GDM1 (cell line): ENCODE measurements at places on chromosomes 6 and 20.

GRCh38 chr6:81465859-81466258, 286.6 kb downstream of the TENT5A start:
- DNase-seq = no peak

DNA sequence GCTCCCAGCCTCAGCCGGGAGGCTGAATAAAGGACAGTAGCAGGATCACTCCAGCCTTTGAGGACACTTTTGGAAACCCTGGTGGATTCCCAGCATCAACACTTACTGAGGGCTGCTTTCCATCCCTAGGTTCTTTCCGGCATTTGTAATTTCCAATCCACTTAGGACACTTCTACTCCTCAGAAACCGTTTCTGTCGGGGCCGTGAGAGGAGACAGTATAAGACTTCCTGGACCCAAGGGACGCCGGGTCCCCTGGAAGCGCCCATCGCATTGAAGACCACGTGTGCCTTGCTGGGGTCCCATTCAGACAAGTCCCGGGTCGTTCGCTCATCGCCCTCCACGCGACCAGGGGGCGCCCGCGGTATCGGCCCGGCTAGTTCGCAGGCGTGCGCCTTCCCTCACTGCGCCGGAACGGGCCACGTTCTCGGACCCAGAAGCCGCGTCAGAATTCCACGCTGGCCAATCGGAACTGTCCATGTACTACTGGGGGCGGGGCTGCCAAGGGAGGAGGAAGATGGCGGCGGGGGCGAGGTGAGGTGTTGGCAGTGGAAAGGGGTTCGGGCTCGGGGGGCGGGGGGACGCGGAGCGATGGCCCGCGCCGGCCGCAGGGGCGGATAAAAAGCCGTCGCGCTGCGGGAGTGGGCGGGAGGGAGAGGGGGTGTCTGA, at the start of gene NUS1:
Gene NUS1 (plus strand): TSS at position 479 of the 667 bp plus-strand sequence. CDS start 202 bp downstream, outside the sequence.
- peak; percentile 95 for DNase-seq

DNA sequence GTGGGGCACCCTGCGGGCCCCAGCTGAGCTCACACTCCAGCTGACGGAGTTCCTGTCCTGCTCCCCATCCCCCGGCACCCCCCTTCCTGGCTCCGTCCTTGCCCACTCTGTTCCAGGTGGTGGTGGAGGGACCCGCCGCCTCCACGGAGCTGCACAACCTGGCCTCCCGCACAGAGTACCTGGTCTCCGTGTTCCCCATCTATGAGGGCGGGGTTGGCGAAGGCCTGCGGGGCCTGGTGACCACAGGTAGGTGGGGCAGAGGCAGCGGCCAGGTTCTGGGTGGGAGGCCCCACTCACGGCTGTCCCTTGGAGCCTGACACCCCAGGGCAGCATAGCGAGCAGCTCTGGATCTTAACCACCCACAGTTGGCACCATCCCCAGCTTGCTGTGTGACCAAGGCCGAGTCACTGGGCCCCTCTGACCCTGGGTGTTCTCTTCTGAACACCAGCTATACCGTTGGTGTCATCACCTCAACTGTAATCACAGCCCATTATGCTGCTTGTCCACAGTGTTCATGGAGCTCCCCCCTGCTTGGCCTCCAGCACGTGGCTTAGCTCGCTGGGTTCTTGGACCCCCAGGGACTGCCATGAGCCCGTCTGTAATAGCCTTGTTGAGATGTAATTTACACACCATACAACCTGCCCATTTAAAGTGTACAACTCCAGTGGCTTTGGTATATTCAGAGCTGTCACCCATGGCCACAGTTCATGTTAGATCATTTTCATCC, 17.4 kb downstream of the COL20A1 start:
- no peak for DNase-seq

- DNase-seq = no peak
These were observed 22.6 kb downstream of the BPIFB1 start for GRCh38 chr20:33305589-33306057.

- DNase-seq = no peak
These were observed 53.9 kb downstream of the DHX35 start for GRCh38 chr20:39016041-39016440.

- peak; percentile 68 for DNase-seq
These were observed 8.8 kb upstream of the CD83 start for GRCh38 chr6:14108571-14109410.

GRCh38 chr20:63635431-63636141, 8.7 kb upstream of the GMEB2 start:
- DNase-seq = peak; percentile 67

DNA sequence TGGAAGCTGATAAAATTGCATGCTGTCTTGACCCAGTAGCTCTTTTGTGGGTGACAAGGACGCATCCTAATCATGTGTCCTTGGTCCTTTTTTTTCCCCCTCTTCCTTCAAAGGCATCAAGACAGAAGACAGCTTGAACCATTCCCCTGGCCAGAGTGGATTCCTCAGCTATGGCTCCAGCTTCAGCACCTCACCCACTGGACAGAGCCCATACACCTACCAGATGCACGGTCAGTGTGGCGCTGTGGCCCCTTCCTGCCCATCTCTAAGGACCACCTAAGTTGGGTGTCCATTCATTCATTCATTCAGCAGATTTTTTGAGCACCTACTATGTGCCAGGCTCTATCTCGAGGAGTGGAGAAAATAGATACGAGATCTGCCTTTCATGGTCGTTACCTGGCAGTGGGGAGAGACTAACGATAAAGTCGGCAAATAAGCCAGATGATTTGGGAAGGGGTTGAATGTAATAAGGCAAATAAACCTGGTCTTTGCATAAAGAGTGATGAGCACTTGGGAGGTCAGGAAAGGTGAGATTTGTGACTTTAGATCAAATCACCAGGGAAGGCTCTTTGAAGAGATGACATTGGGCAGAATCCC, 121.5 kb downstream of the EYA2 start:
- DNase-seq = no peak

GRCh38 chr6:136761227-136761922, 30.9 kb downstream of the MAP3K5 start:
- no peak for DNase-seq

DNA sequence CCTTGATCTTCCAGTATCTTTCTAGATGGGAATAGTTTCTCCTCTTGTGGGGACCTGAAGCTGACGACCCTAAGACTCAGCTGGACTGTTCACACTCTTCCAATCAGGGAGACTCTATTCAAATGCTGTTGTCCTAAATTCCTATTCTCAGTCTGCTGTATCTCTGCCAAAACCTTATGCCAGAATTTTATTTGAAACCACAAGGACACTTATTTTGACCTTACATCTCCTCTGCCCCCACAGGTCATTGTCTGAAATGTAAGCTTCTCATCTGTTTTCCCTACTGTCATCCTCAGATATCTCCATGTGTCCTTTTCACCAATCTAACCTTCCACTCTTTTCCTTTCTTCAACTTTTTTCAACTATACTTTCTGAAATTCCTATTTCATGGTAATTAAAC, 289.5 kb upstream of the SGK1 start:
- DNase-seq = no peak

- DNase-seq = no peak
These were observed 299.3 kb upstream of the ZFP64 start for GRCh38 chr20:52490711-52491430.

DNA sequence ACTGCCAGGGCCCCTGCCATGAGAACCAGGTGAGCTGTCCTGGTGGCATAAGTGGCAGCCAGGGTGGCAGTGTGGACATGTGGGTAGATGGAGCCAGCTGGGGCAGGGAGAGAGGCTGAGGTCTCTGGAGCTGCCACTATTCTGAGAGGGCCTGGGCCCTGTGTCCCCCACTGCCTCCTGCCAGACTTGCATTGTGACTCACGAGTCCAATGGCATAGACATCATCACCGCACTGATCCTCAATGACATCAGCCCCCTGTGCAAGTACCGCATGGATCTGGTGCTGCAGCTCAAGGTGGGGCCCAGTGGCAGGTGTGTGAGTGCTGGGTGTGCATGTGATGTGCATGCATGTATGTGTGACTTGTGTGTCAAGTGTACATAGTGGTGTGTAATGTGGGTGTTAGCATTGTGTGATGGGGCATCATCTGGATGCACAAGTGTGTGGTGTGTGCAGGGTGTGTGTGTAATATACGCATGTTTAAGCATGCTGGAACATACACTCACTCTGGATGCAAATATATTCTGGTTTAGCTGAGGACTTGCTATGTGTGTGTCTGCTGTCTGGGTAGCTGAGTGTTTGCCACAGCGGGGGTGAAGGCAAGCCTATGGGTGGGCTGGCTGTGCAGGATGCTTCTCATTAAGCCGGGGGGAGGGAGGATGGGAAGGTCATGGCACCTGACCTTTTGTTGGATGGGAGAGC, 25.1 kb downstream of the UQCC2 start:
- no peak for DNase-seq

DNA sequence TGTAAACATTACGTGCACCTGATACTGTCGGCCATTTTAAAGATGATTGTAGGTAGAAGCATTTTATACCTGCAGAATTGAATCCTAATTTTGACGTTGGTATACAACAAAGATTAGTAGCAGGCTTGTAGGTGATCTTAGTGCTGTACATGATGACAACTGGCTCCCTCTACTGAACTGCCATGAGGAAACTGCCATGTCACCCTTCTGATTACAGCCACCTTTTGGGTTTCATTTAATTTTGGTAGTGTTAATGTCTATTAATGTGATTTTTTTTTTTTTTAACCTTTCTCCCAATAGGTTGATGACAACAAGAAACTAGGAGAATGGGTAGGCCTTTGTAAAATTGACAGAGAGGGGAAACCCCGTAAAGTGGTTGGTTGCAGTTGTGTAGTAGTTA, 2.3 kb downstream of the RPS12 start:
- no peak for DNase-seq

DNA sequence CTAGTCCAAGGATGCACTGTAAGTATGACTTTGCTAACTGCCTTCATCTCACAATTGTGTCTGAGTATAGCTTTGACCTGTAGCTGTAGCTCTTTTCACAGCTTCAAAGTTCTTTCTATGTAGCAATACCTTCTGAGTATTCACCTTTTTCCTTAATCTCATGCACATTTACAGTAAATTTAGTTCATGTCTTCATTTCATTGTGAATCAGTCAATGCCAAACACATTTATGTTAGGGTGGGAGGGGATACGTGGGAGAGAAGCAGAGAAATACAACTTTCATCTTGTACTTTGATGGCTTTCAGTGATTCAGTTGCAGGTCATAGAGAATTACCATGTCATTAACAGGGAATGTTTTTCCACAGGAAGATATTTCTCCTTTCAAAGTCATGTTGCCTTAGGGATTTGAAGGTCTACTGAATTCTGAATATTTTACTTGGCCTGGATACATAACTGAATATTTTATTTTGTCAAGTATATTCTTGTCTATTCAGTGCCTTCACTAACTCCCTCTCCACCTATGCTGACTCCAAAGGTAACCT, 119.2 kb downstream of the TINAG start:
- DNase-seq = no peak
